T-helper 22 cell (primary cell): ENCODE measurements at places on chromosomes 5 and 9.

DNA sequence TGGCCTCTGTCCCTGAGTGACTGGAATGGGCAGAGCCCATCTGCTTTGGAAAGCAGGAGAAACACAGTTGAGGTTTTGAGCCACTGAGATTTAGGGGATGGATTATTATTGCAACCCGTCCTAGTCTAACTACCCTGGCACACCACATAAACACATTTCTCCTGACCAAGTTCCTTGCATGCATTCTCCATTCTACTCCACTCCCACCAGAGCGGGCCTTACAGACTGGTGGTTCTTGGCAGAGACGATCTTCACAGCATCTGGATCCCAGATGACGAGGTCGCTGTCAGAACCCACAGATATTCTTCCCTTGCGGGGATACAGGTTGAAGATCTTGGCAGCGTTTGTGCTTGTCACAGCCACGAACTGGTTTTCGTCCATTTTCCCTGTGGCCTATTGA is 111.0 kb downstream of the DPYSL3 start:
- DNase-seq = no peak

DNA sequence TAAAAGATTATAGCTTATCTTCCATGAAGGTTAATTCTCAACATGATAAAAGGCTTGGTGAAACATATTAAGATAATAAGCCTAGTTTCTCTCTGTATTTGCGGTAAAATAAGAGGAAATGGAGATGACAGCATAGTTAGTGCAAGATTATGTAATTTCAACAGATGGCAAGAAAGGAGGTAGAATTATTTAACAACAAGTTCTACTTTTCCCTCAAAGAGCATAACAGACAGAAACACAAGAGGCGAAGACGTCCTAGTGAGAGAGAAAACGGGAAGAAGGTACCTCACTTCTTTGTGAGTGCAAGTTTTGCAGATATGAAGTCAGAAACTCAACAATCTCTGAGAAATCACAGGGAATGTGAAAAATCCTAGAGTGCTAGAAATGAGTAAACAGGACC is 144.8 kb upstream of the ADCY2 start:
- no peak for DNase-seq

DNA sequence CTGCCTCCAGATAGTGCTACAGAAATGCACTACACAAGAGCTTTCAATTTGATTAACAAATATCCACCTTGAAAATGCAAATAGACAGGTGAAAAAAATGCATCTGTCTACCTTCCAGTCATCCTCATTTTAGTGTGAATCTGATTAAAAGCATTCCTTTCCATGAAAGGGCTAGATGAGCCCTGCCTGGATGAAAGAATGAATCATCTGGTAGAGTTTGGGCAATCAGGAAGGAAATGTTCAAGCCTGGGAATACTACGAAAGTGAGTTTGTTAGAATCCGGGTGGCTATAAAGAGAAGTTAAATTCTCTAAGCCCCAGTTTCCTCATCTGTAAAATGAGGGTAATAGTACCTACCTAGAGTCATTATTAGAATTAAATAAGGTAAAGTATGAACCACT is 142.6 kb downstream of the FAM114A2 start:
- DNase-seq = no peak

GRCh38 chr9:131943351-131943841 is 136.3 kb downstream of the MED27 start:
- DNase-seq = no peak

DNA sequence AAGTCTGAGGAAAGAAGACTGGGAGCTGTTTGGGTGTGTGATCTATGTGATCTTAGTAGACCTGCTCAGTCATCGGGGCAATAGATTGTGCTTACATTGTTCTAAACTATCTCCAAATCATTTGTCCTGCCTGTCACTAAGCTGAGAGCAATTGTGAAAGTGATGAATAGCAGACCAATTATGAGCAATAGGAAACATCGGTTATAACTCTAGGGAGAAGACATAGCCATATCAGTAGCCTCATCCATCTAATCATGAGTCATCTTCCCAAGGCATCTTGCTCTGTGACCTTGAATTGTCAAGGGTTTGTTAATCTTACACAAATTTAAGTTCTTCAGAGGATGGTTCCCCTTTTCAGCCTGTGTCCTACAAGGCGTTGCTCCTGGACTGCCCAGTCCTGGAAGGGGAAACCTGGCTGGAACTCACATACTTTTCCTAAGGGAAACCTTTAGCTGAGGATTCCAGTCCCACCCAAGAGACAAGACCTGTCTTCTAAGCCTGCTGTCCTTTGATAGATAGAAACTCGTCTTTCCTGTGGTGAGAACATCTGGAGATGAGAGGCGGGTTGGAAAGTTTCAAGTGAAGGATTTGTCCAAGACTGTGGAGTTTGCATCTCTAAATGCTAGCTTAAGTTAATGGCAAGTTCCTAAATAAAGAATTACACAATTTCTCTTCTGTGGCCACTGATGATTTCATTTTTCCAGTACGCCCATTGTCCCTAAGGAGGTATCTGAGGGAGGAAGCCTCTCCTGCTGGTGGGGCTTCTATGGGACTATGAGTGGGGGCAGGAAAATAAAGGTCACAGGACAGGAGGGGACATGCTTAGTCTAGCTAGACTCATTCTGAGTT is 53.9 kb upstream of the TRIM32 start:
- DNase-seq = no peak

DNA sequence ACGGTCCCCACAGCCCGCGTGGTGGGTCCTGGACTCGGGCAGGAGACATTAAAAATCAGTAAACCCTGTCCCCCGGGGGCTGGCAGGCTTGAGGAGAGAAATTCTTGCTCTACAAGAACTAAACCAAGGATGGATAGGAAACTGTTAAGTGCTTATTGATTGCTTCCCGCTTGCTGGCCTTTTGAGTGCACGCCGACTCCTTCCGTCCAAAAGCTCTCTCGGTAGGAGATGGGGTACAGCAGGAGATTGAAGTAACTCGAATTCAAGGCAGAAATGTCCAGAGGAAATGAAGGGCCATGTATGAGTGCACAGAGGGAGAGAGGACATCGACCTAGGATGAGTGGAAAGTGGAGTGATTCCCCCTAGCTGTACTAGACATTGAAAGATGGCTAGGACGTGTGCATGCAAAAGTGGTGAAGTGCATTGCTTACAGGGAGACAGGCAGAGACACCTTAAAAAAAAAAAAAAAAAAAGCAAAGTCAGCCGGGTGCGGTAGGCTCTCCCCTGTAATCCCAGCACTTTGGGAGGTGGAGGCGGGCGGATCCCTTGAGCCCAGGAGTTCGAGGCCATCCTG is 923 bp downstream of the RECK start:
- no peak for DNase-seq
